T-cell (primary cell): ENCODE measurements at places on chromosomes 12 and 14.

GRCh38 chr12:110165540-110166159 lies 41.5 kb downstream of the IFT81 start:
- DNase-seq, result no peak

- DNase-seq, result no peak
Measured at GRCh38 chr14:103064436-103064835, 7.1 kb upstream of the CDC42BPB start.

- DNase-seq, result no peak
Measured at GRCh38 chr14:92412912-92413311, 89.9 kb downstream of the SLC24A4 start.

- no peak for DNase-seq
Measured at GRCh38 chr14:61642614-61642982, 52.7 kb upstream of the HIF1A start.

GRCh38 chr12:98893675-98894411 lies 248.8 kb downstream of the APAF1 start:
- no peak for DNase-seq

DNA sequence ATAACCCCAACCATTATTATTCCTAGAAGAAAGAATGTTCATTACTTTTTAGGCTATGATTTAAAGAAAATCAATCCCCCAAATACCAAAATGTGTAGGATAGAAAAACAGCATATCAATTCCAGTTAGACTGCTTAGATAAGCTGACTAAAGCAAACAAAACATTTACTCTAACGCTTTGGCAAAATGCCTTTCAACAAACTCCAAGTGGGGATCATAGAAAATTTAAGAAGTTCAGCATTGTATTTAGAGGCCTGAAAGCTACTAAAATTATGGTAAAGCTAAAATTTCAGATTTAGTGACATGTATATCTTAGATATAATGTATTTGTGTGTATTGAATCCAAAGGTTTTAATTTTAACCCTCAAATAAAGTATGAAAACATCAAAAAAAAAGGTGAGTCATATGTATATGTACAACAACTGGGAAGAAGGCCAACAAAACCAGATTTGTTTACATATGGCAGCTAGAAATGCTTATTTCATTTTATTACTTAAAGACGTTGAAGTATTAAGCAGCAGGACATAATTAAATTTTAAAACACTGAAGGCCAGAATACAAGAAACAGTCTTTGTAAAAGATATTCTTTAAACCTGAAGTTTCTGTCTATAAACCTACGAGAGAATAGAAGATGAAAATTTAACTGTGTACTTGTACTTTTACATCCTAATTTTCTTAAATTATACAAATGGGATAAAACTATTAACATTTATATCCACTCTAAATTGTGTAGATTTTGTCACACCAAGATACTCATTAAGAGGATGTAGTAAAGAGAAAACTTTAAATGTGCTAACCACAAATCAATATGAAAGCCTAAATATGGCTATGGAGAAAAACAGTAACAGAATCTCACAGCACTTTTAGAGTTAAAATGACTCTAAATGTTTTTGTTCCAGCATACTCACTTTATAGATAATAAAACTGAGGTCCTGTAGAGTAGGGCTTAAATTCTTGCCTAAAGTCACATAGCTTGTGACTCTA lies 71.4 kb downstream of the SLC41A2 start:
- no peak for DNase-seq

- DNase-seq, result no peak
Measured at GRCh38 chr12:67909091-67909531, 80.1 kb upstream of the IFNG-AS1 start.

DNA sequence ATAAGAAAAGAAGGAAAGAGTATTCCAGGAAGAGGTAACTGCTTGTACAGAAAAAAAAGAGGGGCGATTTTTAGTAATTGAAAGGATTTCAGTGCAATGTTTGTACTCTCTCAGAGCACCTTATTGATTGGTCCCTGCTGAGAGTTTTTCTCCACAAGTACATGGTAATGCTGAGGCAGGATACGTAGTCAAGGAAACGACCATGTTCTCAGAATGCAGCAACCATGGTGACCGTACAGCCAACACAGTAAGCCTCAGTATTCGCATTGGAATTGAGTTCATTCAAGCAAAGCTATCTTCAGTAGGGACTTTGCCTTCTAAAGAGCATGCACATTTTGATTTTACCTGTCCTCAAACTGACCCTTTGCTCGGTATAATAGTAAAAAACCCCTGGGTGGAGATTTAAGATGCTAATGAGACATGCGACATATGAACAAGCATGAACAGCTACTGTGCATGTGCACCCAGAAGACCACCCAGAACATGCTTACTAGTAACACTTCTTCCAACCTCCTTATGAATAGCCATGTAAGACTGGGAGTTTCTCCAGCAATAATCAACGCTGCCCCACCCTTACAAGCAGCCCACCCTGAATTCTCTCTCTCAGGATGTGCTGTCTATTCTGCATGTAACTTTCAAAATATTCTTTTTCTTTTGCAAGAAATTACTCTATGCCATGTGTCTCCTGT lies 6.2 kb upstream of the SLC41A2 start:
- DNase-seq, result no peak

DNA sequence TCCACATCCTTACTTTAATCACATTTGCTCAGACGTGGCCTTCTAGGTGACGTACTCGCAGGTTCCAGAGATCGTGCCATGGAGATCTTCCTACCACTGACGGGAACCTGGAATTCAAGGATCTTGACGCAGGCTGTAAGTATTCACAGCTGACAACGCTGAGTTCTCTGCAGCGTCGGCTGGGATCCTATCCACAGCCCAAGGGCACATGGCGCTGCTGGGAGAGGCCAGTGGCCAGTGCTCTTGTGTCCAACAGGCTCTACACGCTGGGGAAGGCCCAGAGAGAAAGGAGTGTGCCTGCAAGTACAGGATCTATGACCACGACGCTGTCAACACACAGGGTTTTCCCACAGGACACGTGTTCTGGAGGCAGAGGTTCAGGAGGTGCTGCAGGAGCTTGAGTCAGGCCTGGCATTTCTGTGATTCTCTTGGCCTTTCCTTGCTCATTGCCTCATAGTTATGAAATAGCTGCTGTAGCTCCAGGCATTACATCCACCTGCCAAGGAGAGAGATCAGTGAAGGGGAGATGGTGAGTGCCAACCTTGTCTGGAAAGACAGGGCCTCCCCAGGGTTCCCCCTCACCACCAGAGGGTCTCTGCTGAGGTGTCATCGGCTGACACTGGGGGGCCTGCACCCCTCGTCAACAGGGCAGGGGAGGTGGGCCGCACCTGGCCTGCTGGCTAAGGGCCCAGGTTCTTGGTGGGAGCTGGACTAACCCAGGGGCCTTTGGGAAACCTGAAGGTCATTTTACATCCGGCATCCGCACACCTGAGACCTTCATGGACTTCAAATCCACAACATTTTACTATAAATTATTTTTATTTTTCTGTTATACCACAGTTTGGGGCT lies 21.3 kb downstream of the LRCOL1 start:
- DNase-seq, result no peak

DNA sequence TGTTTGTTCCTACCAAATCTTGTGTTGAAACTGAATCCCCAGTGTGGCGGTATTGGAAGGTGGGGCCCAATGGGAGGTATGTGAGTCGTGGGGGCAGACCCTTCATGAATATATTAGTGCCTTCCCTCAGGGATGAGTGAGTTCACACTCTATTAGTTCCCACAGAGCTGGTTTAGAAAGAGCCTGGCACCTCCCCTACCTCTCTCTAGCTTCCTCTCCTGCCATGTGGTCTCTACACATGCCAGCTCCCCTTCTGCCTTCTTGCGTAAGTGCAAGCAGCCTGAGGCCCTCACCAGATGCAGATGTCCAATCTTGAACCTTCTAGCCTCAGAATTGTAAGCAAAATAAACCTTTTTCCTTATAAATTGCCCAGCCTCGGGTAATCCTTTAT lies 105.8 kb downstream of the SPTSSA start:
- DNase-seq, result no peak

DNA sequence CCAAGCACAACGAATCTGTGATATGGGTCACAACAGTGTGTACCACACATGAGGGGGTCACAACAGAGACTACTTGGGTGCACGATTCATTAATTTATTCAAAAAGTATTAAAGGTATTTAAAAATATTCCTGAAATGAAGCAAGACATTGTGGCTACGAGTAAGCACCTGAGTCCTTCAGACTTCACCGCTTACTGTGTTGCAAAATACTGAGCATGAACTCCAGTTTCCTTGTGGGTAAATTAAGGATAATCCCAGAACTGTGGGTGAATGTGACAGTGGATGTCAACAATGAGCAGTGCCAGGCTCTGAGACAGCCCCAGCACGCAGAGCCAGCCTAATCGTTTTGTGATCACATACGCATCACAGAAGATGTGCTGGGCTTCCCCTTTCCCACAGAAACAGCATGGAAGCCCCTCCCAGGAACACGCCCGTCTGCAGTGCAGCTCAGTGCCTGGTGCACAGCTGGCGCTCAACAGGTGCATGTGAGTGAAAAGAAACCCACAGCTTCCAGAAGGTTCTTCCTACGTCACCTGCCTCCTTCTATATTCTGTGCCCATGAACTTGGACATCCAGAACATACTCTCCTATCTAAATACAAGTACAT lies 29.1 kb downstream of the CDC42BPB start:
- DNase-seq, result no peak

- DNase-seq, result no peak
Measured at GRCh38 chr12:71164568-71165197, 6.9 kb upstream of the TSPAN8 start.

- DNase-seq, result peak; percentile 47
Measured at GRCh38 chr14:102594514-102595175, 2.2 kb downstream of the RCOR1 start.

DNA sequence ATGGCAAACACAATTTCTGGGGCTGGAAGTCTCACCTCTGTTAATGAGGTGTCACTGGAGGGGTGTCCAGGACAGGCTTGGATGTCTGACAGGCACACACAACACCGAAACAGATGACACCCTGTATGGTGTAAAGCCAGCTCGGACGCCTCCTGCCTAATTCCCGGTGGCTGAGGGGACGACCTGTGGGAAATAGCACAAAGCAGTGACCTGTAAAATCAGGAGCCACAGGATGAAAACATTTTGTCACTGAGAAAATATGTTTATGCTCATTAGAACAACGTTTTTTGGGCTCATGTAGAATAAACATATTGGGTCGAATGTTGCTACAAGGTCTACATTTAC lies 285.0 kb upstream of the RTL1 start:
- no peak for DNase-seq

DNA sequence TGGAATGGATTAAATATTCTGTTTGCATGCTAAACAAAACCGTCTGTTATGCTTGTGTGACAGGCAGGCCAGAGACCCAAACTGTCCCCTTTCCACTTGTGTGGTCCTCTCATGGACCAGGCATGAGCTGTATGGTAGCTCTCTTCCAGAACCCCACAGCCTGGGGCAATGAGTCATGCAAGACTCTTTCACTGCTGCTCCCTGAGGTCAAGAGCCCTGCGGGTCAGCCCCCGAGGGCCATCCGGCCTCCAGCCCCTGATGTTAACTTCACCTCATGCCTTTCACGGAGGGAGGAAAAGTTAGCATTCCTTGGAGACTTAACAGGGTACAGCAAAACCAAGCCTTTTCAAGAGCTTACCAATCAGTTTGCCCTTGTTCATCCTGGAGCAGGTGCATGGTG lies 239.1 kb upstream of the DIO3 start:
- no peak for DNase-seq

DNA sequence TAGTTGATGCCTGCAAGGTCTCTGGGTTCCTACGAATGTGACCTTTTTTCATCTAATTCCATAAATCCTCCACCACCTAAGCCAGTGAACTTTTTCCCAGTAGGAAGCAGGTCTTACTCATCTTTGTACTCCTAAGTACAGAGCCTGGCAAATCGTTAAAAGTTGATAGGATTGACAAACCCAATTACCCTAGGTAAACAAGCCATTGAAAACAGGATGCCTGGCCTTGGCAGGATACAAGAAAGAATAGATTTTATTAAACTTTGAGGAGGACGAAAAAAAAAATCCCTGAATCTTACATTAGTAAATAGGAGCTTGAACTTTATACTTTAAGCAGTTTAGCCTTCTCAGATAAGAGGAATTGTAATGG lies 5.6 kb downstream of the TBPL2 start:
- no peak for DNase-seq

DNA sequence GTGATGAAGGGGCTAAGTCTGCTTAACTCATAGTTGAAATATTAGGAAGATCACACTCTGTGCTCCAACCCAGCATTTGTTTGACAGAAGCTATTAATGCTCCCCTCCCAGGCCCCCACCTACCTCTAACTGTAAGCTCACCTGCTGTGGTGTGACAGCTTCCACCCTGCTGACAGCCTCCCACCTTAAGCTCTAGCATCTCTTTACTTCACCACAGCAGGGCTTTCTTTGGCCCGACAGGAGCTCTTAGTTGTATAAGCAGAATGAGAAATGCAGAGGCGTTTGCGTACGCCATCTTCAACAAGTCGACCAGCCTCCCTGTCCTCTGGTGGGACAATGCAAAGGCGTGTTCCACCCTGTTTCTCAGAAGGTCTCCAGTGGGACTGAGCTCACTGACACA lies 80.1 kb upstream of the OSBPL8 start:
- no peak for DNase-seq

DNA sequence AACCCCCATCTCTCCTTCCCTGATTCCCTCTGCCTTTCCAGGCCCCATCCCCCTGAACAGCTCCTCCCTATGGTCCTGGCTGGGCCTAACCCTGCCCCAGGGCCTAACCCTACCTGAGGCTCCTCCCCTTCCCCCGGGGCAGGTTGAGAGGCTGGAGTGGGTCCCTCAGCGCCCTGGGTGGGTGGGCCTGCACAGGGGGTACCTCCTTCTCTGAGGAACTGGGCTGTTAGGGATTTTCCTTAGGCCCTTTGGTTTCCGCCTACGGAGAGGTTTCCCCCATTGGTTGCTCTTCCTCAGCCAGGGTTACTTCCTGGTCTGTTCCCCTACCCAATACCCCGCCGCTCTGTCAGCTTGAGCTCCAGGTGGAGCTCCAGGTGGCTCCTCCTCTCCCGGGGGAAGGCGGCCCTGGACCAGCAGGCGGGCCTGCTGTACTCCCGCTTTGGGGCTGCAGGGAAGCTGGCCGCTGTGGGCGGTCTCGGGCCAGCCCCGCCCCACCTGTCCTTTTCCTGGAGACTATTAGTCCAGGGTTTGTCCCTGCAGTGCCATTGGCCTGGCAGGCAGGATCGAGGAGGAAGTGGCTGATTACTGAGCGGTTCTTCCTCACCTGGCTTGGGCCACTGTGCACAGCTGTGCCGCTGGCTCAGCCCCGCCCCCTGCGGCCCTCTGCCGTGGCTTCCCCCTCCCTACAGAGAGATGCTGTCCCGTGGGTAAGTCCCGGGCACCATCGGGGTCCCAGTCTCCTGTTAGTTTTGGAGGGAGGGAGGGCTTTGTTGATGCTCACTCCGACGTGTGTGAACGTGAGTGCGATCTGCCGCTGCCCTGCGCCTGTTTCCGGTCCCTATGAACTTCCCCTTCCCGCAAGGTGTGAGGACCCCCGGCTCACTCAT lies 2.5 kb downstream of the C12orf57 start:
- DNase-seq, result peak; percentile 40

DNA sequence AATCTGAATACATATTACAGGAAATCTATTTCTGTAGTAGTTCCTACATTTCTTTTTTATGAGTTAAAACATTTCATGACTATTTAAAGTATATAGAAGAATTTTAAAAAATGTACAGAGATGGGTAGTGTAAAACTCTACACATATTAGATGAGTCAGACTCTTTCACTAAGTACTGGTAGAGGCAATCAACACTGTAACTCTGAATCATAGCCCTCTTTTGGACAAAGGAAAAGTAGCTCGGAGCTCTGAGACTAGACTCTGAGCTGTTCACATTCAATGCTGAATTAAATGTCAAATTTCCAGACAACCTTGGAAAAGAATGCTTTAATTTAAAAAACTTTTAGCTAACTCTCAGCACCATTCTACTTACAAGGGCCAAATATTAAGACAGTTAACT lies 3.4 kb downstream of the PTCSC3 start:
- DNase-seq, result no peak

GRCh38 chr12:81039231-81039630 lies 38.6 kb upstream of the ACSS3 start:
- no peak for DNase-seq
